ENCODE measurements at places on chromosomes 16 and 17. TPM values are rescaled to one million over a fixed set of nuclear protein-coding genes. Genes with fewer than 3 reads are reported as not detected.
A peak's percentile ranks its signal among the peaks of the same experiment; 100 is the strongest.

ABCA9 gene
- polyA plus RNA-seq: 1.8 TPM

PLK1 gene
- polyA plus RNA-seq: 27.5 TPM

STX1B gene
- polyA plus RNA-seq: 3.0 TPM

RHOT1 gene
- polyA plus RNA-seq: 51.8 TPM

DNAH9 gene
- polyA plus RNA-seq: 4.3 TPM

TNS4 gene
- 0.20 TPM for polyA plus RNA-seq

GRCh38 chr16:9105189-9105588 is 13.7 kb downstream of the HAPSTR1 start:
- no peak for DNase-seq

DNA sequence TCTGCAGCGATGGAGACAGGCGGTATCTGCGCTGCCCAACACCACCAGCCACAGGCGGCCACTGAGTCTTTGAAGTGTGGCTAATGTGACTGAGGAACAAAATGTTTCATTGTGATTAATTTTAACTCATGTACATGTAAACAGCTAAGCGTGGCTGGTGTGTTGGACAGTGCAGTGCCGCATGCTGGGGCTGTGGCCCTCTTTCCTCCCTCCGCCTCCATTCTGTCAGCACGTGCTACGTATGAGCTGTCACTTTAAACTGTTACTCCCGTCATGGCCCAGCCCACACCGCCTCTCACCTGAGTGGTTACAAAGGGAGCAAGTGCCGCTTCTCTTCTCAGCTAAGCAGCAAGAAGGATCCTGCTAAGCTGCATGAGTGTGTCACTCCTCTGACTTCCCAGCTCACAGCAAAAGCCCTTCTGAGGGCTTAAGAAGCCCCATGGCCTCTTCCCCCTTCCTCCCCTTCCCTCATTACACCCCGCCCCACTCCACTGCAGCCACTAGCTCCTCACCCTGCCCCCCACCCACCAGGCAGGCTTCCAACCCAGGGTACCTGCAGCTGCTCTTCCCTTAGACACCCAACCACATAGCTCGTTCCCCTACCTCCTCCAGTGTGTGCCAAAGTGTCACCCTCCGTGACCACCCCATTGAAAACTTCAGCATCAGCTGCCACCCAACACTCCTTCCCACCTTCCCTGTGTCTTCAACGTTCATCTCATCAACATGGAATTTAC is 15.0 kb downstream of the HASPIN start:
- DNase-seq: no peak

DNA sequence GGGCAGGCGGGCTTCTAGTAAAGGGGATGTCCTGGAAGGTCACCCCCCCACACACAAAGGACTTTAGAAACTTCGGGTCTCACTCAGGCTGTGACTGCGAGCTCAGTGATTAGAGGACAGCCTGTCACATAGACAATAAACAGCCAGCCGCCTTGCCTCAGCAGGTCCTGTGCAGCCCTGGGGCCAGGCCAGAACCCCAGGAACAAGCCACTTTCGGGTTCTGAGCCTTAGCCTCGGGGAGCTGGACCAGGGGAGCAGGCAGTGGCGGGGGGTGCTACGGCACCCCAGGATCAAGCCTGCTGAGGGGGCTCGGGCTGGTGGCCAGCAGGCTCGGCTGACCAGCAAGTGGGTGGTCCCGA is 1.1 kb downstream of the GAS7 start:
- no peak for DNase-seq

DNA sequence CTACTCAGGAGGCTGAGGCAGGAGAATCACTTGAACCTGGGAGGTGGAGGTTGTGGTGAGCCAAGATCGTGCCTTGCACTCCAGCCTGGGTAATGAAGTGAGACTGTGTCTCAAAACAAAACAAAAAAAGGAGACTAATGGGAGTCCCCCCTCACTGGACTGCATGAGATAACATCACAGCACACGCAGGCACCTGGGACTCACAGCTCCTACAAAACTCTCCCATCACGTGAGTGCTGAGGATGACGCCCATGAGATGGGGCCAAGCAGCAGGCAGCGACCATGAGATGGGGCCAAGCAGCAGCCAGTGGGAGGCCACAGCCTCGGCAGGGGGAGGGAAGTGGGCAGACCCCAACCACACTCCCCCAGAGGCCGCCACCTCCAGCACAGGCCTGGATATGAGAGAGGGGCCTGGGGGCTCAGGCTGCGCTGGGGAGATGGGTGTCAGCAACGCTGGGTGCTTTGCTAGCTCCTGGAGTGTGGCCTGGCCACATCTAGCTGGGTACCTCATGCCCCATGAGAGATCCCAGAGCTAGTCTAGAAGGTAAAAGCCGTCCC is 15.4 kb downstream of the DNAAF8 start:
- DNase-seq: no peak

DNA sequence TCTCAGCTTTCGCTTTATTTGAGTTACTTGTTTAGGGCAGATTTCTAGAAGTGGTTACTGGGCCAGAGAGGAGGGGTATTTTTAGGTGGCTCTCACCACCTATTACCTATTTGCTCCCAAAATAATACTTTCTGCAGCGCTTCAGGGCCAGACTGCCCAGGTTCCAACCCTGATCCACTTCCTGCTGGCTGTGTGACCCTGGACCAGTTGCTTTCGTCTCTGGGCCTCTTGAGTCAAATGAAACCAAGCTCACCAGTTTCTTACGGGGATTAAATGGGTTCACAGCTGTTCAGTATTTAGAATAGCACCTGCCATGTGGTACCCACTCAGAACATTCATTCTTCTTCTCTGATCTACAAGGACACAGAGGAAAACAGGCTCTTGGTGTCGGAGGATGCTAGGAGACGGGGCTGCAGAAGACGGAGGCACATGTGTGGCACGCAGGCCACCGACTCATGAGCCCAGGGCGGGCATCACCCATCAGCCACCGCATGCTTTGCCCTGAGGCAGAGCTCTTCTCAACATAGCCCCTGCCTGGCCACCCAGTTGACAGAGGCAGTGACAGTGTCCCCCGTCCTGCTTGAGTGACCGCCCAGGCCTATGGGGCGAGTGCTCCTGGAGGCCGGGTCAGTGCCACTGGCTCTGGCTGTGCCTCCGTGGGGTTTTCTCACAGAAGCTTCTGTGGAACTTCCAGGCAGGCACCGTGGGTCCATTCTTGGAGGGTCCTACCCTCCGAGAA is 149.0 kb upstream of the PLCG2 start:
- no peak for DNase-seq

- DNase-seq: no peak
Observed at GRCh38 chr17:859824-860195, 77.7 kb downstream of the MRM3 start.

DNA sequence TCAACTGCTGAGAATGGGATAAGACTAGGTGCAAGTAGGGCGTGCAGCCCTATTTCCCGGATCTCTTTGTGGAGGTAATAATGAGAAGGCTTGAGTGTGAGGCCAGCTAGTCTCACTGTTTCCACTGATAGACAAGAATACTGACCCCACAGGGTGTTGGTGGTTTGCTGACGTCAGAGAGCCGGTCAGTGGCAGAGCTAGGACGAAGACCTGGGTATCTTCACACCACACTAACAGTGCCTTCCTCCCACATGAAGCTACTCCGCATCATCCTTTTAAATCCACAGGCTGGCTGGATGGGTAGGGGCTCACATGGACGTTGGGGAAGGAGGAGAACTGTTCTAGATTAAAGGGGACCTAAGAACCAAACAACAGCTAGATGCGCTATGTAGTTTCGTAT is 68.0 kb downstream of the ZFHX3 start:
- no peak for DNase-seq

GRCh38 chr17:35969558-35970380 is 11.5 kb downstream of the CCL16 start:
- peak; percentile 63 for DNase-seq

DNA sequence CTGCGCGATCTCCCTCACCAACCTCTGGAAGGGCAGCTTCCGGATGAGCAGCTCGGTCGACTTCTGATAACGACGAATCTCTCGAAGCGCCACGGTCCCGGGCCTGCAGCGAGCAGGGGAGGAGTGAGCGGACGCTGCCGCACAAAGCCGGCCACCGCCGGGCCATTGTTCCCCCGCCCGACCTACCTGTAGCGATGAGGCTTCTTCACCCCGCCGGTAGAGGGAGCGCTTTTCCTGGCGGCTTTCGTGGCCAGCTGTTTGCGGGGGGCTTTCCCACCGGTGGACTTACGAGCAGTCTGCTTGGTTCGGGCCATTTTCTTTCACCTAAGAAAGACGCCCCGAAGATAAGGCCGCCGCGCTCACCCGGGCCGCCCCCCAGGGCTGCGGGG is 5.8 kb upstream of the UNK start:
- DNase-seq: no peak

GRCh38 chr17:41773190-41773588 is 13.3 kb downstream of the JUP start:
- peak; percentile 55 for DNase-seq

- no peak for DNase-seq
Observed at GRCh38 chr16:85055493-85056210, 28.1 kb downstream of the KIAA0513 start.

DNA sequence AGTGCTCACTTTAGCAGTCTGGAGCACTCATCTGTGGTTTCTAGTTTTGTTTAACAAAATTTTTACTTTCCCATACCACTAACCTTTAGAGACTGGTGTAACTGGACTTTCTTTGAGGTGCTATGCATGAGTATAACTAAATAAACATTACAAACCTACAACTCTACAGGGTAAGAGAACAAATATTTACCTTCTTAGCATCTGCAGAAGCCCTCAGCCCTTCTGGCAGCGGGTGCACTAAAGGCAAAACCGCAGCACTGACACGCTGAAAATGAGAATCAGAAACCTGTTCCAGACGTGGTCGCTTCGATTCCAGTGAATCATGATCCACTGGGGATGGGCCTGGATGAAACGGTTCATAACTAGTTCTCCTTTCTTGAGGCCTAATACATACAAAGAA is 43.7 kb downstream of the NCOR1 start:
- DNase-seq: no peak

GRCh38 chr16:48583075-48584065 is 26.6 kb downstream of the N4BP1 start:
- no peak for DNase-seq

GRCh38 chr17:73363442-73364154 is 51.8 kb upstream of the CDC42EP4 start:
- no peak for DNase-seq

- no peak for DNase-seq
Observed at GRCh38 chr17:76137001-76137350, 4.1 kb downstream of the FOXJ1 start.

GRCh38 chr17:61770752-61771533 is 92.4 kb downstream of the BRIP1 start:
- DNase-seq: no peak
